ENCODE measurements at places on chromosomes 6 and 20.

GRCh38 chr6:108846101-108846500 lies 2.1 kb upstream of the ARMC2 start:
- DNase-seq, result no peak

GRCh38 chr6:33126101-33126714 lies 50.4 kb downstream of the HLA-DPB1 start:
- peak; percentile 92 for DNase-seq

- DNase-seq, result no peak
Observed at GRCh38 chr6:134002821-134003220, 49.6 kb downstream of the SLC2A12 start.

- no peak for DNase-seq
Observed at GRCh38 chr20:58224974-58225373, 3.5 kb downstream of the ANKRD60 start.

- no peak for DNase-seq
Observed at GRCh38 chr6:152981989-152982903, 595 bp downstream of the FBXO5 start.

GRCh38 chr6:129130106-129130505 lies 247.2 kb downstream of the LAMA2 start:
- no peak for DNase-seq
